Transverse colon (tissue), 4 donors: ENCODE measurements at places on chromosomes 7 and 10.

GRCh38 chr7:149261316-149261828, 624 bp upstream of the ZNF783 start:
- H3K27ac ChIP-seq = peak overlapping the region; percentile 90
- DNase-seq = no peak
- H3K4me1 ChIP-seq = peaks cover 22% of the 10 kb centered on the region
- H3K36me3 ChIP-seq = peaks cover 4% of the 10 kb centered on the region
- peak overlapping the region; percentile 56 for H3K4me3 ChIP-seq
- H3K27me3 ChIP-seq = no peaks in the 10 kb centered on the region

DNA sequence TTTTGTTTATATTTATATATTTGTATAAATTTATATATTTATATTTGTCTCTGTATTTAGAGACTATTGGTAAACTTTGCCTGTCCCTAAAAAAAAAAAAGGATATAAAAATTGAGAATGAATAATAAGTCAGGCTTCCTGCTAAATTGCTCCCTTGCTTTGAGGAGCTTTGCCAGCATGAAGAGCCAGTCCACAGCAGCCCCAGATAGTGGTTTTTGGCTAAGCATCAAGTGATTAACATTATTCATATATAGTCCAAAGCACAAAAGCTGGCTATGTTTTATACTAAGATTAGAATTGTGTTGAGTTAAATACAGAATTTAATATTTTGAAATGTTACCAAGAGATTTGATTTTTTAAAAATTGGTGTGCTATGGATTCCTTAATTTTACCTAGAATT, 264.9 kb upstream of the FERD3L start:
- no peak for DNase-seq
- H3K4me1 ChIP-seq = no peaks in the 10 kb centered on the region
- no peak overlapping the region for H3K27ac ChIP-seq
- no peak overlapping the region for H3K4me3 ChIP-seq

- H3K27me3 ChIP-seq = no peaks in the 10 kb centered on the region
- no peak overlapping the region for H3K27ac ChIP-seq
- no peak overlapping the region for H3K4me3 ChIP-seq
- no peaks in the 10 kb centered on the region for H3K4me1 ChIP-seq
- no peaks in the 10 kb centered on the region for H3K36me3 ChIP-seq
These were observed 331.4 kb upstream of the TMEM229A start for GRCh38 chr7:124364283-124364682.

GRCh38 chr7:23205909-23206767, 24.3 kb downstream of the NUP42 start:
- H3K36me3 ChIP-seq = no peaks in the 10 kb centered on the region
- no peak overlapping the region for H3K27ac ChIP-seq
- no peak for DNase-seq
- H3K4me3 ChIP-seq = no peak overlapping the region

- DNase-seq = no peak
- H3K27ac ChIP-seq = no peak overlapping the region
- H3K4me3 ChIP-seq = no peak overlapping the region
- H3K36me3 ChIP-seq = no peaks in the 10 kb centered on the region
- no peaks in the 10 kb centered on the region for H3K4me1 ChIP-seq
These were observed 351.8 kb downstream of the PTPRN2 start for GRCh38 chr7:158235862-158236261.
